Panc1 (cell line): ENCODE measurements at places on chromosomes 3 and 15. TPM values are rescaled to one million over a fixed set of nuclear protein-coding genes. Genes with fewer than 3 reads are reported as not detected.

DNA sequence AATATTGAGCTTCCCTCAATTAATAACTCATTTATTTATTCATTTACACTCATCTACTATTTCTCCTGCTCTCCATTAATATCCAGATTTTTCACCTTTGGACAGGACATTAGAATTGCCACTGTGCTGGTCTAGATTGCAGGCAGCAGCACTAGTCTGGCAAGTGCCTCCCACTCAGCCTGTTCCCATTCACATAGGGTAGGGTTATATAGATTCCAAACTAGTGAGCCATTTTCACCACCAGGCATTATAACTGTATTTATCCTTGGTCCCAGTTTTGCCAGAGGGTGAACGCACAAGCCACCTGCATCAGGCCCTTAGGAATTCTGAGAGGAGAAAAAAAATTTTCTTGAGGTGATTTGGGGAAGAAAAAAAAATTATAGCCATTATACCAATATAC is 44.5 kb downstream of the ANAPC13 start:
- no peak for DNase-seq

GRCh38 chr3:155326901-155327300 is 33.4 kb upstream of the STRIT1 start:
- no peak for DNase-seq

DNA sequence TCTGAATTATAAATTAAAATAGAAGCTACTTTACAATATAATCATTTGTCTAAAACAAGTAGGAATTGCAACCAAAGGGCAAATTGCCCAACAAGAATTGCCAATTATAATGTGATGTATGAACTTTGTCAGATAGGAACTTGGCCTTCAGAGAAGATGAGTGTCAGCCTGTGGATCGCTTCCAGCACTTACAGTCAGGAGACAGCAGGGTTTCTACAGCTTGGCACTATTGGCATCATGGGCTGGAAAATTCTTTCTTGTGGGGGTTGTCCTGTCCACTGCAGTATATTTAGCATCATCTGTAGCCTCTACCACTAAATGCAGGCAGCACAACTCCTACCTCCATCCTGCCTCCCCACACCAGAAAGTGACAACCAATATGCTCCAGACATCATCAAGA is 48.1 kb upstream of the CRBN start:
- DNase-seq, result no peak

- DNase-seq, result no peak
Observed at GRCh38 chr15:100353449-100353848, 11.7 kb upstream of the ADAMTS17 start.

DNA sequence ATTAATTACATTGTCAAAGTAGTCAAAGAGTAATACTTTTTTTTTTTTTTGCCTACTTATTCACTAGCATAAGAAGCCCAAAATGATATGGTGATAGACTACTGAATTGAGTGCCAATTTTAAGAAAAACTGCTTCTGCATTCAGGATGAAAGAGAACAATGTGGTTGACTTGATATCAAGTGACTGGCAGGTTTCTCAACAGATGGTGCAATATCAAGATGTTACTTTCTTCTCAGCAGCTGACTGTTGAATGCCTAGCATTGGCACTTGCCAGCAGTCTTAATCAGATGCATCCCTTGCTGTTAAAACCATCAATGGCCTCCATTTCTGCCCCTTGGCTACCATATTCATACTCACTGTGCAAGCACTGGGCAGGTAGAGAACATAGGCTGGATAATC is 863.2 kb downstream of the GBE1 start:
- no peak for DNase-seq

GRCh38 chr15:31223478-31224350 is 102.9 kb upstream of the KLF13 start:
- no peak for DNase-seq

- peak; percentile 50 for DNase-seq
Observed at GRCh38 chr3:192812743-192813383, 85.5 kb upstream of the FGF12 start.

GRCh38 chr3:101099791-101100190 is 106.6 kb upstream of the ABI3BP start:
- DNase-seq, result no peak

DNA sequence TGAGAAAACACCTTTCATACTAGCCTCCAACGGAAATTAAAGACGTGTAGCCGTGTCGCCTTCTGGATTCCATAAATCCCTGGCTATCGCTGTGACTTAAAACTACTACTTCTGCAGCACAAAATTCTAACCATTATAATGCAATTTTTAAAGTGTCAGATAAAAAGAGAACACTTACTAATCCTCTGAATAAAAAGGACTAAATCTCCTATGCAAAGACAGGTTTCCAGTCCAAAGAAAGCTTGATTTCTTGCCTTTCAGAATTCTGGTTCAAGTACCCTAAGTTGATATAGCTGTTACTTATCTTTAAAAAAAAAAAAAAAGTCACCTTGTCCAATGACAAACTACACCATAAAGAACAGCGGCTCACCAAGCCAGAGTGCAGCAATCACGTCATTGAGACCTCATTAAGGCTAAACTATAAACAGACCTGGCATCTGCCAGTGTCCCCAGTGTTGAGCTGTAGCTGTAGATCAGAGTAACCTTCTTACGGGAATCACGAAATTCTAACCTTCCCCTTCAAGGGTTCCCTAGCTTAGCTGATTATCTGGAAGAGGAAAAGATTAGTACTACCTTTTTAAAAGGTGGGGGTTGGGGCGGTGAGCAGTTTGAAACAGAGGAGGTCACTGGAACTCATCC is 2.2 kb downstream of the ABCC5 start:
- DNase-seq, result no peak

DNA sequence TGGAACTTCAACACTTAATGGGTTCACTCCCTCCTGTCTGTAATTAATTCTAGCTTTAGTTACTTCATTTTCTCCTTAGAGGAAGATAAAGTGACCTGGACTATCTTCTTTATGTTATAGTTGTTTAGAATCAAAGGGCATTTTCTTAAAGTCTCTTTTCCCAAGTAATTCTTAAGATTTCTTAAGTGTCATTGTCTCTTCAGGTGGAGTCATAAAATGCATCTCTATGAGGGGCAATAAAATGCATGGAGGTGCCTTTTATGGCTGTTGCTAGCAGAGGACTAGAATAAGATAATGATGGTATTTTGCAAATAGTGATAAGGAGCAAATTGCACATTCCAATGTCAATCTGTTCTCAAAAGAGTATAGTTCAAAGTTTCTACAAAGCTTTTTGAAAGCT is 34.5 kb downstream of the CNTN4 start:
- no peak for DNase-seq

GRCh38 chr3:63972196-63972595 is 51.1 kb downstream of the PSMD6 start:
- DNase-seq, result no peak

DNA sequence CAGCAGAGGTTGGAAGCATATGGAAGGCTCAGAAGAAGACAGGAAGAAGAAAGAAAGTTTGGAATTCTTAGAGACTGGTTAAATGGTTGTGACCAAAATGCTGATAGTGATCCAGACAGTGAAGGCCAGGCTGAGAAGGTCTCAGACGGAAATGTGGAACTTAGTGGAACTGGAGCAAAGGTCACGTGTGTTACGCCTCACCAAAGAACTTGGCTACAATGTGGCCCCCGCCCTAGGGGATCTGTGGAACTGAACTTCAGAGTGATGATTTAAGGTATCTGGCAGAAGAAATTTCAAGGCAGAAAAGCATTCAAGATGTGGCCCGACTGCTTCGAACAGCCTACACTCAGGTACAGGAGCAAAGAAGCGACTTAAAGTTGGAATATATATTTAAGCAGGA is 83.1 kb downstream of the MYO5A start:
- no peak for DNase-seq

GRCh38 chr3:195802795-195803194 is 8.9 kb downstream of the MUC4 start:
- DNase-seq, result no peak

- no peak for DNase-seq
Observed at GRCh38 chr3:147370349-147370748, 36.0 kb downstream of the ZIC4 start.

- DNase-seq, result no peak
Observed at GRCh38 chr3:150351398-150351797, 56.7 kb upstream of the TSC22D2 start.

DNA sequence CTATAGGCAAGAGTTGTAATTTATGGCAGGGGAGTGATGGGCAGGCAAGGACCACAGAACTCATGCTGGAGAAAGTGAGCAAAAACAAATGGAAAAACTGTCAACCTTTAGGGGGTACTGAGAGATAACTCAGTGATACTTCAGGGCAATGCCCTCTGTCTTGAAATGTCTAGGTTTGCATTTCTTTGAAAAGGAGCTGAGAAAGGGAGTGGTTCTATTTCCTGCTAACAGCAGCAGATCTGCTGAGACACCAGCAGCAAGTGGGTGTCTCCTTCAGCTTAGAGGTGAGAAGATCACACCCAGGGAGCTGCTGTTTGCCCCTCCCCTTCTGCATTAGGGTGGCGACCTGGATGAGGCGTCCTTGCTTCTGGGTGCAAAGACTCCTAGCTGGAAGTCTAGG is 42.3 kb upstream of the XIRP1 start:
- no peak for DNase-seq

DNA sequence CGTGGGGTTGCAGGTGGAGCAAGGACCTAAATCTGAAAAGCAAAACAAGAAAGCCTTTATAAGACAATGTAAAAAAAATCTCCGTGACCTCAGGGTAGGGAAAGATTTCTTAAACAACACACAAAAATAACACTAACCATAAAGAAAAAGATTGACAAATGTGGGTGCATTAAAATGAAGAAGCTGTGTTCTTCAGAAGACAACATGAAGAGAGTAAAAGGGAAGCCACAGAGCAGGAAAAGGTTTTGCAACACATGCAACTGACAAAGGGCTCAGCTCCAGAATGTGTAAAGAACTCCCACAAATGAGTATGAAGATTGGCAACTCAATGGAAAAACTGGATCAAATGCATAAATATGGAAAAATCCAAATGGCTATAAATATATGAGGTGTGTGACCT is 74.2 kb downstream of the MAGEF1 start:
- DNase-seq, result no peak

- DNase-seq, result no peak
Observed at GRCh38 chr3:171972871-171973348, 66.5 kb upstream of the FNDC3B start.

DNA sequence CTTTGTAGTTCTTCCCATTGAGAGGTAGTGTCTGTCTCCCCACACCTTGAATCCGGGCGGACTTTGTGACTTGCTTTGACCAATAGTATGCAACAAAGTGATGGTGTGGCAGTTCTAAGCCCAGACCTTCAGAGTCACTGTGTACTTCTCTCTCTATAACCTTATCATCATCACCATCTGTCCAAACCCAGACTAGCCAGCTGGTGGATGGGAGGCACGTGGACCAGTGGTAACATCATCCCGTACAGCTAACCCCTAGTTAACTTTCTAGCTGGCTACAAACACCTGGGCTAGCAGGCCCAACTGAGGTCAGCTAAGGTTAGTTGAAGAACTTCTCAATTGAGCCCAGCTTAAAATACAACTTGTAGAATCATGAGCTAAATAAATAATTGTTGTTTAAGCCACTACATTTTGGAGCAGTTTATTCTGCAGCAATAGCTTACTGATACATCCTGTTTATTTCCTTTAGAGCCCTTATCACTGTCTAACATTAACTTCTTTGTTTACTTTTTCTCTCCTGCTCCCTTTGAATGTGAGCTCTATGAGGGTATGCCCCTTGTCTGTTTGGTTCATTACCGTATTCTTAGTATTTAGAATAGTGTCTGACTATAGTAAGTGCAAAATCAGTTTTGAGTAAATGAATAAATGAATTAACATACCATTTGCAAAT is 11.5 kb upstream of the CCR9 start:
- DNase-seq, result no peak

The IRAK2 gene
- 25.1 TPM for total RNA-seq

The GLT8D1 gene
- total RNA-seq, result 51.3 TPM

The CTDSPL2 gene
- 70.6 TPM for total RNA-seq

The ITIH4 gene
- 1.5 TPM for total RNA-seq

The PPP1R14D gene
- total RNA-seq, result 0.64 TPM

The CACNA2D2 gene
- 0.59 TPM for total RNA-seq

The GOLGA8J gene
- total RNA-seq, result 0.44 TPM

The REC114 gene
- total RNA-seq, result not detected

The UCN2 gene
- 1.8 TPM for total RNA-seq

The EIF4G1 gene
- total RNA-seq, result 798 TPM
